ENCODE measurements at places on chromosomes 5 and 9.

- DNase-seq, result no peak
These were observed 6.8 kb upstream of the ENTPD8 start for GRCh38 chr9:137447722-137448601.

DNA sequence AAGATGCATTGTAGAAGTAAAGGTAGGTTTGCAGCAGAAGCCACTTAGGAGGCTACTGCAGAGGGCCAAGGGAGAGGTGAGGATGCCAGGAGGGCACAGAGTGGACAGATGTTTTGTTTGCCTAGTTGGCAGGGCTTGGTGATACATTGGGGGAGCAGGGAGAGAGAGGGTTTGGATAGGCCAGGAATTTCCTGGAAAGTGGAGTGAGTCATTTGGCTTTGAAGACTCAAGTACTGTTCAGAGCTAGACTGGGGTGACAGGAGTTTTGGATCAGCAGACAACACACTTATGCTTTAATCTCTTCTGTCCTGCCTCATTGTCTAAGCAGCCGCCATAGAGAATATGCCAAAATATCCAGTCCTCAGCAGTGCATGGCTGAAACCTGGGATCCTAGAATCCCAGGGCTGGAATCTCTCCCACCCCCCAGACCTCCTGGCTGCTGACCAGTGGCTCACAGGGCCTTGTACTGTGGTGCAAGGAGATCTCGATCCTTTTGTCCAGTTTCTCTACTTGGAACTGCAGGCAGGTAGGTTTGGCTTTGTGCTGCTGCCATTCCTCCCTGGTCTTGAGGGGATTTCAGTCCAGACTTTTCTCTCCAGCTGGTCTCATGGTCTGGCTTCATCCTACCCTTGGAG is 11.0 kb downstream of the TMEM268 start:
- no peak for DNase-seq

- no peak for DNase-seq
These were observed 109.8 kb upstream of the DAP start for GRCh38 chr5:10870791-10871190.

DNA sequence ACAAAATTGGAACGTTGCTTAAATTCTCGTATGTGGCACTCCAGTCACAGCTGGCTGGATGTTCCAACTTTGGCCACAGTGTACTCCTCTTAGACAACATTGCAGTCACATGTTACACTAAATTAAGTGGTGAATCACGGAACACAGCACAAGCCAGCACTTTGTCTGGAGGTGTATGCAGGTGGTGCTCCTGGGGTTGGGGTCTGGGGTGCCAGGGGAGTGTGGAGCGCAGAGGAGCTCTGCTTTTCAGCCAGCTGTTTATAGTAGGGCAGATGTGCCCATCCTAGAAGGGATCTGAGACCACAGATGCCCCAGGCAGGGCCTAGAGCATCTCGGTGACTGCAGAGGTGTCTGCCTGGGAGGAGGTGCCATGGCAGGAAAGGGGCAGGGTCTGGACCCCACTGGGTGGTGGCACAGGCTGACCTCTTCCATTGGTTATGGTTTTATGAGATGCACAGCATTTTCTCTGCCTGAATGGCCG is 82.6 kb downstream of the WNK2 start:
- no peak for DNase-seq

DNA sequence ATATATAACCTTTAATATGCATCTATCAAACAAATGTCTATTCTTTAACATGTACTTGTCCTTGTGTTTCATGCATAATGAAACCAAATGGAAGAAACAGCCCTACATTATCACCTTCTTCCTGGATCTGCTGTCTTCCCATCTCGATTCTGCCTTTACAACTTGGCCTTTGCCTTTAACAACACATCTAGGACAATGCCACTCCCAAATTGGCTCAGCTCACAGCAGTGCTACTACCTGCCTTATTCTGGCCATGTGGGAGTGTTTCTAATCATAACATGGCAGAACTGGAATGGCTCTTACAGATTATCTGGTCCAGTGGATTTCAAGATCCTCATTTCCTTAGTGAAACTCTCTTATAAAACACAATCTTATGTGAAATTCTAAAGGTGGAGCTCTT is 176.5 kb downstream of the CARTPT start:
- DNase-seq, result no peak

GRCh38 chr9:131178926-131179325 is 53.5 kb downstream of the NUP214 start:
- DNase-seq, result no peak

- DNase-seq, result no peak
These were observed 36.2 kb downstream of the UBE2QL1 start for GRCh38 chr5:6484899-6485298.

GRCh38 chr9:129311643-129312042 is 133.6 kb upstream of the IER5L start:
- DNase-seq, result no peak

- no peak for DNase-seq
These were observed 360.5 kb downstream of the BNC2 start for GRCh38 chr9:16509997-16510396.

GRCh38 chr5:619444-619843 is 7.3 kb downstream of the CEP72 start:
- DNase-seq, result no peak

DNA sequence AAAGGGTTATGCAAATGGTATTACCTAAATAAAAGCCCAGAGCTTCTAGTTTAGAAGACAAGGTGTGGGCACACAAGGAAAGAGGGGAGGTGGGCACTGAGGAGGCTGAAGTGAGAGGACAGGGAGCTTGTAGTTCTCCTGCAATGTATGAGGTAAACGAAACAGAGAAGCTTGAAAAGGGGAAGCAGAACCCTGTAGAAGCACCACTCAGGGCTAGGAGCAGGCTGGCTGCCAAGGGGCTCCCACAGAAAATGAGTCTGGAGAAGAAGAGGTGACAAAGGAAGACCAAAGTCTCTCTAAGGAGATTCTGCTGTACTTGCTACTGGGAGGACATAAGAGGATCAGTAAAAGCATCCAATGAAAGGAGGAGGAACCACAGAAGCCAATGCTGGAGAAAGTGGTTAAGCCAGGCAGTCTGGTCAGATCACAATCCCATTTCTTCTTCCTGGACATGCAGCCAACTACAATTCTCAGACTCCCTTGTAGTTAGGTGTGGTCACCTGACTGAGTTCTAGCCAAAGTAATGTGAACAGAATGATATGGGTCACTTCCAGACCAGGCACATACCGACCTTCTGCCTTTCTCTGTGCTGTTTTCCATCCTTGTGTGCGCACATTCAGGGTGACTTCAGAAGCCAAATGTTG is 174.5 kb upstream of the MAP3K1 start:
- no peak for DNase-seq

DNA sequence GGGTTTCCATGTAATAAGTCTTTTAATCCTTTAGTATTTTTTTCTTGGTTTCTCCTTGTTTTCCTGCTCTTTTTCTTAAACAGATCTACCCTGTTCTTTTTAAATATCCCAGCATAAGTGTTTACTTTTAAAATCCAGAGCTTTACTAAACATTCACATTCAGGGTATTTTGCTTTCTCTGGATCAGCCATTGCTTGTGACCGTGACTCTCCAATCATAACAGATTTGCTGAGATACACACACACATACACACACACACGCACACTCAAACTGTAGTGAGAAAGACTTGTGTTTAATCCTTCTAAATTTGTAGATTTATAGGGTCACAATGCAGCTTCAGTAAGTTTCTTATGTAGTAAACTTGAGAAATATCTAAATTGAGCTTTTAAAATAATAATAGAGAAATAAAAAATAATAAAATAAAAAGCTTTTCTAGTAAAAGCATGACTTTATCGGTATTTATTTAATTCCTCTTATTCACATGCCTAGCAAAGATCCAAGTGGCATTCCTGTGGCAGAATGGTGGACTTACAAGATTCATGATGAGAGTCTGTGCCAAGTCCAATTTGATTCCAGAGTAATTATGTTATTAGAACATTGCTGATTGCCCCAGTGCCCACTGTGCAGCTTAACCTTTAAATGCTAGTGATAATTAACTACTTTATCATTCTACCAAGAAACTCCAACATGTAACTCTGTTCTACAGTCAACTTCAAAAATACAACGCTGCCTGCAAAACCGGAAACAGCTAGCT is 129.0 kb downstream of the TLE4 start:
- no peak for DNase-seq

DNA sequence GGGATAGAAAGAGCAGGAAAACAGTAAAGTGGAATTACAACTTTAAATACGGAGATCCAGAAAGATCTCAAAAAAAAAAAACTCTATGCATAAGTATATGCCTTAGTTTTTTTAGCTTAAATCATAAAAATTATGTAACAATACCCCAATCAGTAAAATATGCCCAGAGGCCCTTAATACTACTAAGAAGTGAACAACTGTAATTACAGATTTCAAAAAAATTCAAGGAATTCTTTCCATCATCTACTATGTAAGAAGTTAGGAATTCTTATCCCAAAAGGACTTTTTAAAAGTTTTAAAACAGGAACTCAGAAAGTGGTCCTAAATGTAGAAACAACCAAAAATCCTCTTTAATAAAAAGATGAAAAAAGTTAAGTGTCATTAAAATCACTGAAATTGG is 111.3 kb downstream of the SSBP2 start:
- DNase-seq, result no peak

DNA sequence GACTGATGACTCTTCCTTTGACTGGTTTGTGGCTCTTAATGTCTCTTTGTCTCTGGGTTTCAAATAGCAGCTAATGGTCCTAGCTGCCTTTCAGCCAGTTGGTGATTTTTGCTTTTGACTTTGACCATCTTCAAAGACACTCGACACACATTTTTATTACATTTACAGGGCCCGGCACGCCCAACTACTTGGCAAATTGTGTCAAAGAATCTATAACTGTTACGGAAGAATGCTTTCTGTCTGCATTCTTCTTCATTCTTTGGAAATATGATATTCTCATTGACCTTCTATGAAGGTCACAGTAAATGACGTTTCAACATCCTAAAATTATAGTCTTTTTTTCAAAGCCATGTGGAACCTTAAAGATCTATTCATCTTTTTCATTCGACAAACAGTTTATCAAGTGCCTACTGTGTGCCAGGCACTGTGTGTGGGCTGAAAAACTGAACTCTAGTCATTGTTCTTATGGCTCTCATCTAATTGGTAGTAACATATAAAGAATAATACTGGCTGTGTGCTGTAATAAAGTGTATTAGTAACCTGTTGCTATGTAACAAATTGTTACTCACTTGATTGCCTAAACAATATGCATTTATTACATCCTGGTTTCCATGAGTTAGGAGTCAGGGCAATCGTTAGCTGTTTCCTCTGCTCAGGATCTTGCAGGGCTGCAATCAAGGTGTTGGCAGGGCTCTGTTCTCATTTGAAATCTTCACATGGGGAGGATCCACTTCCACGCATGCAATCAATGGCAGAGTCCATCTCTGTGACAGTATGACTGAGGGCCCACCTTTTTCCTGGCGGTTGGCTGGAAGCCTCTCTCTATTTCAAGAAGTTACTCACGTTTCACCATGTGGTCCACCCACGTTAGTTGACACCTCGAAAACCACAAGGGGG is 7.0 kb upstream of the WHRN start:
- DNase-seq, result no peak

GRCh38 chr5:83729362-83729761 is 8.7 kb upstream of the HAPLN1 start:
- DNase-seq, result no peak

DNA sequence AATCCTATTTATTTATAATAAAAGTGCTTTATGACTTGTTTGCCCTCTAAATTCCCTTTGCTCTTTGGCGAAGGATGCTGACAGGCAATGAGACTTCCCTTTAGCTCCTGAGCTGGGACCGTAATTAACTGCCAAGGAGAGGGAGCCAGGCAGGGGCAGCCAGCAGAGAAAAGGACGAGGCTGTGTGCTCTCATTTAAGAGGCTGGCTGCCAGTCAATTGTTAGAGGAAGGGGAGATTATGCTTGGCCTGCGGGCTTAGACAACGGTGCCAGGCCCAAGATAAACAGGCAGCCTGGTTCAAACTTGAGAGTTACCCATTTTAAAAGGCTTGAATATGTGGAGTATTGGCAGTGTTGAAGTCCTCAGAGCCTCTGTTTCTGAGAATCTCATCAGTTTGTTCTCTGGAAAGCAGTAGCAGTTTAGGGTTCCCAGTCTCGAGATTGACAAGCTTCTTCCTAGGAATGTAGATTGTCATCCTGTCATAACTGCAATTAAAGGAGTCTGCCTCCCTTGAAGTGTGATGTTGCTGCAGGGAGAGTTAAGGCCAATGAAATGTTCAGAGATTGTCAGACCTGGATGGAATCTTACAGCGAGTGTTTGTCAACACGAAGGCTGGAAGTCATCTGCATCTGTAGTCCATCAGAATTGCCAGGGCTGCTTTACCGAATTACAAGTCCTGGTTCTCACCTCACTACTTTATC is 113.2 kb downstream of the JAKMIP2 start:
- DNase-seq, result no peak

- DNase-seq, result no peak
These were observed 26.7 kb upstream of the ADAMTS2 start for GRCh38 chr5:179371681-179372680.

GRCh38 chr5:150578781-150579461 is 61.5 kb upstream of the SYNPO start:
- DNase-seq, result no peak

DNA sequence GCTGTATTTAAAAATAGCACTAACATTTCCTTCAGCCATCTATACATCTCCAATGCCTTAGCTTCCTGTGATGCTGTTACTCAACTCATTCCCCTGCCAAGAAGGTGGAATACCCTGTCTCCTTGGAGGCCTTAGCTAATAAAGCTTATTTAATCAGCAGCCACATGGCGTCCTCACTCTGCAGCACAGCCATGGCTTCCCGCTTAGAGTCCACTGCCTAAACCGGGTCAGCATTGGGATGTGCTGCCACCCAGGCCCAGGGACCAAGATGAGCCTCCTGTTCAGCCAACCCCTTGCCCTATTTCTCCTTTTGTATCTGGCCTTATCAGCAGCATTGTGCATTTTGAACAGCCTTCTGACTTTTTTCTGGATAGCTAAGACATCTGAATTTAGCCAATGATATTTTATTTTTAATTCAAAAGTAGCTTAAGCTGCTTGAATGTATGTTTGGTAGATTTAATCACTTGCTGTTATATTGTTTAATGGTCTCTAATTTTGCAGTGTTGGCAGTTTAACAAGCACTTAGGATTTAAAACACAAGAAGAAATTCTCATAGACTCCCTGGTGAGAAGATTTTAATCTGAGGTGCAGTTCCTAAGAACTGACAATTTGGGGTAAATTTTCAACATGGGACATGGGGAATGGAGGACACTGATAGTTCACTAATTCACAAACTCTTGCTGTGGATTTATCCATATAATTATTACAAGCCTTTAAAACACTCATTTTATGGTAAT is 113.0 kb downstream of the RPS23 start:
- DNase-seq, result no peak

GRCh38 chr9:79768194-79768593 is 196.4 kb downstream of the TLE4 start:
- no peak for DNase-seq

Data from SHP77 treated with DMSO at 0.1 percent for 48 hours (cell line).